ENCODE measurements at places on chromosomes 6 and 20.

DNA sequence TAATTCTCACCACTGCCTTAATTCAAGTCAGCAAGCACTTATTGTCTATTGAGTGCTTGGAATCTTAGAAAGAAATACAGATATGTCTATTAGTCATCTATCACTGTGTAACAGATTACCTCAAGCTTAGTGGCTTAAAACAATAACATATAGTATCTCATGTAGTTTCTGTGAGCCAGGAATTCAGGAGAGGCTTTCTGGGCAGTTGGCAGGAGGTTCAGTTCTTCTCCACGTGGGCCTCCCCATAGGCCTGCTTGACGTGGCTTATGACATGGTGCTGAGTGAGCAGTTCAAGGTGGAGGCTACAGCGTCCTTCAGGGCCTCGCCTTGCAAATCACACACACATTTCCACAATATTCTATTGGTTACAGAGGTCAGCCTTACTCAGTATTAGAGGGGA, 69.7 kb downstream of the DTD1 start:
- H3K4me1 ChIP-seq = peaks cover 4% of the 10 kb centered on the region
- H3K4me3 ChIP-seq = no peak overlapping the region
- no peaks in the 10 kb centered on the region for H3K27me3 ChIP-seq
- H3K36me3 ChIP-seq = peaks cover 7% of the 10 kb centered on the region

GRCh38 chr6:41648921-41649320, 10.7 kb downstream of the MDFI start:
- no peak overlapping the region for H3K27ac ChIP-seq
- no peak for DNase-seq
- H3K36me3 ChIP-seq = no peaks in the 10 kb centered on the region
- peaks cover 10% of the 10 kb centered on the region for H3K27me3 ChIP-seq
- no peaks in the 10 kb centered on the region for H3K4me1 ChIP-seq

GRCh38 chr6:113960795-113961194, 10.2 kb downstream of the HDAC2 start:
- no peak overlapping the region for H3K27ac ChIP-seq
- no peak overlapping the region for H3K4me3 ChIP-seq
- peaks cover 40% of the 10 kb centered on the region for H3K36me3 ChIP-seq
- no peak for DNase-seq

DNA sequence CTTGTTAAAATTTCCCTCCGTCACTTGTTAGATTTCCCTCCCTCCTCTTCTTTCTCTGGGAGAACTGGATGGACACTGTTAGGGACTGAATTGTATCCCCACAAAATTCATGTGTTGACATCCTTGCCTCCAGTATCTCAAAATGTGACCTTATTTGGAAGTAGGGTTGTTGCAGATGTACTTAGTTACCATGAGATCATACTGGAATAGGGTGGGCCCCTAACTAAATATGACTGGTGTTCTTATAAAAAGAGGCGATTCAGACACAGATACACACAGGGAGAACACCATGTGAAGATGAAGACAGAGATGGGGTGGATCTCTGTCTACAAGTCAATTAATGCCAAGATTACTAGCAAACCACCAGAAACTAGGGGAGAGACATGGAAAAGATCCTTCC, 139.5 kb downstream of the ALDH8A1 start:
- no peak for DNase-seq
- no peak overlapping the region for H3K27ac ChIP-seq
- H3K27me3 ChIP-seq = no peaks in the 10 kb centered on the region
- no peak overlapping the region for H3K4me3 ChIP-seq

DNA sequence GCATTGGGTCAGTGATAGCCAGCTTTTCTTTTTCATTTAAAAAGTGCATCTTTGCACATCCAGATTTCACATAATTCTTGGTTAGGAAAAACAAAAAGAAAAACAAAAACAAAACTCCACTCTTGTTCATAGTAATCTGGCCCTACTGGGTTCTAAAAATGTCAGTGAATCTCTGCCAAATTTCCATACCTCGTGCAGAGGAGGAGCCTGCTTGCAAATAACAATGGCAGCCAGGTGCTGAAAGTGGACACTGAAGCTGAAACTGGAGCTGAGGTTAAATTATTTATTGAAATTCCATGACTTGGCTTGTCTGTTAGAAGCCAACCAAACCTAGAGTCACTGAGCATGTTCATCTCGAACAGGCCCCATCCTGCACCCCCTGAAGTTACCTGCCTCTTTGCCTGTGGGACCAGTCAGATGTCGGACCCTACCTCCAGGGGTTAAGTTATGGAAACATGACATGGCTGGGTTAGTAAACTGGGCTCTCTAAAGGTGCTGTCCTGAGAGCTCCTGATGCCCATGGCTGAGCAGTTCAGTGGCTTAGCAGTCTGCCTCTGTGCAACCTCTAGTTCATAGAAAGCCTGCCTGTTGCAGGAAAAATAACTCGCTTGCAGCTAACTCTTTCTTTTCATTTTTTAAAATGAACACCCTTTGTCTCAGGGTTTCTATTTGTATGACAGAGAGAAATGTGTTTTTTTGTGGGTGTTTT, 42.7 kb downstream of the CLIC5 start:
- peaks cover 5% of the 10 kb centered on the region for H3K4me1 ChIP-seq
- H3K27me3 ChIP-seq = no peaks in the 10 kb centered on the region
- H3K4me3 ChIP-seq = no peak overlapping the region

DNA sequence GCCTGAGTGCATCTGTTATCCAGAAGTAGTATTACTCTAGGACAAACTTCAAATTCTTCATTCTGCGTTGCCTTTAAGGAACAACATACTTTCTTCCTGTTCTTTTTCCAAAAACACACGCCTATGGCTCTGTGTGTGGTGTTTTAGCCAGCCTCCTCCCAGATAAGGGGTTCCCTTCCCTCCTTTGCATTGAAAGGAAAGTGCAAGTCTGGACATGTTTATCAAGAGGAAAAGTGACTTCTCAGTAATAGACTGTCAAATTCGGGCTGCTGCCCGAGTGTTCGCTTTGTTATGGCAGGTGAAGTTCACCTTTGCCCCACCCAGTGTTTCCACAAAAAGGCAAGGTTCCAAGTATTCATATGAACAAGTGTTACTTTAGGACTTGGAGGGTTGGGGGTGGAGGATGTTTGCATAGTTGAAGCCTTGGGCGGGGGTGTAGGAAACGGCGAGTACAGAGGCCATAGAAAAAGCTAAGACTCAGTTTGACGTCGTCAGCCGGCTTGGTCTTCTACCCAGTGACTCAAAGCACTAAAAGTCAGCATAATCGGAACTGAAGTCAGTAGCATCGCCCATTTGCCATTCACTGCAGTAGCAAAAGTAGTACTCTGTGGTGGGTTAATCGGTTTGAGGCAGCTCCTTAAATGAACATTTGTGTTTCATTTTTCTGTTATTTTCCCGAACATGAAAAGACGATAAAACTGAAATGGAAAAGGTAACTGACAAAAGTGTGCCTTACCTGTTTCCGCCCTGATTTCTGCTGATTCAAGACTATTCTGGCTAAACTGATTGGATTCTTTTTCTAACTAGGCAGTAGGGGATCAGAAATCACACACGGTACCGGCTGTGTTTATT, 12.5 kb downstream of the PRDM1 start:
- no peak for DNase-seq
- peaks cover 64% of the 10 kb centered on the region for H3K4me1 ChIP-seq
- H3K27me3 ChIP-seq = peaks cover 4% of the 10 kb centered on the region
- H3K36me3 ChIP-seq = no peaks in the 10 kb centered on the region
- peak overlapping the region; percentile 93 for H3K4me3 ChIP-seq
- H3K27ac ChIP-seq = peak overlapping the region; percentile 94

DNA sequence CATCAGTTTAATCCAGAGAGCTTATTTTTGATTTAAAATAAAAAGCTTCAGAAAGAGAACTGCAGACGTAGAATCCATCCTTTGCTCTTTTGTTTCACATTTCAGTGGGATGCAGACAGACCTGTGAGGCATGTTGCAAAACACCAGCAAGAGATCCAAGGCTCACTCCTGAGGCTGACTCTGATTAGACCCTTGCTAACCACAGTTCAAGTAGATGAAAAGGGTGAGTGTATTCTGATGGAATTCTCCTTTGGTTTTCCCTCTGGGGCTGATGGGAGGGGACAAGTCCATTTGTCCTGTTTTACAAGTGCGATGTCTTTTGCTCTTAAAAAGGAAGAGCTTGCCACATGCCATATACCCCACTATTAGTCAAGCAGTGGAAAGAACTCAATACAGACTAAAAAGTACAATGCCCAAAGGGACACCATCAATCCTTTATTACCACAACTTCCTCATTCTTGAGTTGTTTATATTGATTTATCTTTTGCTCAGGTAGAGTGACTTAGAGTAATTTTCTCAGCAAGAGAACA, 772.7 kb downstream of the MAFB start:
- DNase-seq = no peak
- H3K36me3 ChIP-seq = no peaks in the 10 kb centered on the region
- H3K27ac ChIP-seq = no peak overlapping the region
- no peaks in the 10 kb centered on the region for H3K4me1 ChIP-seq
- H3K27me3 ChIP-seq = peaks cover 12% of the 10 kb centered on the region
- no peak overlapping the region for H3K4me3 ChIP-seq

- H3K27ac ChIP-seq = no peak overlapping the region
- H3K36me3 ChIP-seq = no peaks in the 10 kb centered on the region
- H3K4me1 ChIP-seq = peaks cover 2% of the 10 kb centered on the region
- DNase-seq = no peak
- H3K4me3 ChIP-seq = no peak overlapping the region
- H3K27me3 ChIP-seq = no peaks in the 10 kb centered on the region
These were observed 979.7 kb downstream of the TBC1D32 start for GRCh38 chr6:120354452-120355098.

GRCh38 chr20:46137816-46138215, 19.7 kb downstream of the CD40 start:
- DNase-seq = no peak

- H3K27me3 ChIP-seq = no peaks in the 10 kb centered on the region
- no peak overlapping the region for H3K27ac ChIP-seq
These were observed 34.0 kb upstream of the NUP153 start for GRCh38 chr6:17740559-17741220.

DNA sequence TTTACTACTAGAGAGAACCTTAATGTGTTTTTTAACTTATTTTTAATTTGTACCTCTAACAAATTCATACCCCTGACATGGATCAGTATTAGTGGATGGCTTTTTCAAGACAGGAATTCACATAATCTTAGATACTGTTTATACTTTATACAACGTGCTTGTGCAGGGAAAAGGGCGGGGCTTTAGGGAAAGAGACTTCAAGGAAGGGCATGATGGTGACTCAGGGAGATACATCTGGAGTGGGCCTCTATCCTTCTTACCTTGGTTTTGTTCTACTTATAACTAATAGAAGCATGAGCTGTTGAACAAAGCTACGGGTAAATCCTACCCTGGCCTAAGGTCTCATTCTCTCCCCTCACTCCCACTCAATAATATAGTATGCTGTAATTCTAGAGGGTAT, 160.8 kb downstream of the C6orf58 start:
- no peak overlapping the region for H3K4me3 ChIP-seq
- peaks cover 23% of the 10 kb centered on the region for H3K4me1 ChIP-seq
- H3K27me3 ChIP-seq = no peaks in the 10 kb centered on the region
- no peak for DNase-seq
- H3K36me3 ChIP-seq = peaks cover 47% of the 10 kb centered on the region
- peak overlapping the region; percentile 88 for H3K27ac ChIP-seq

DNA sequence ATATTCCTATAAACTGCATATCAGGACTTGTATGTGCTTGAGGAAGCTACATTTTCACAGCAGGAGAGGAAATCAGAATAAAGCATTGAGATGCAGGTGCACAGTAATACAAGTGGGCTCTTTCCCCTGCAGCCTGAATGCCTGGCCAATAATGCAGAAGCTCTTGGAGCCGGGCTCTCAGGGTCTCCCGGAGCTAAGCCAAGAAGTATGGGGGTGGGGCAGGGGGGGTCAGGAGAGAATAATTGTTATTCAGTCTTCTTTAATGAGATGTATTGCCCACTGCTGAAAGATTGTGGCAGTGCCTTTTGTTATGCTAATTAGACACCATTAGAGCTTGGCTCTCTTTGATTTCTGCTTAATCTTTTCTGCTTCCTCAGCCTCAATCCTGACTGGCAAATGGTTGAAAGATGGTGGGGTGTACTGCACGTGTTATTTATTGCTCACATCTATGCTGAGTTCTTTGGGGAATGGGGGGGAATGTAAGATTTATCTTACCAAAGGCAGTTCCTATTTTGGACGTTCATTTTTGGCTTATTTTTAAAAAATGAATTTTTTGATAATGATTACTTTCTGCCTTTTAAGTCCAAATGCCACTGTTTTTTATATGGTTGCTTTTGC, 407.6 kb upstream of the SOX4 start:
- no peak for DNase-seq
- H3K36me3 ChIP-seq = peaks cover 10% of the 10 kb centered on the region
- H3K4me1 ChIP-seq = peaks cover 14% of the 10 kb centered on the region
- H3K4me3 ChIP-seq = no peak overlapping the region
- no peak overlapping the region for H3K27ac ChIP-seq

DNA sequence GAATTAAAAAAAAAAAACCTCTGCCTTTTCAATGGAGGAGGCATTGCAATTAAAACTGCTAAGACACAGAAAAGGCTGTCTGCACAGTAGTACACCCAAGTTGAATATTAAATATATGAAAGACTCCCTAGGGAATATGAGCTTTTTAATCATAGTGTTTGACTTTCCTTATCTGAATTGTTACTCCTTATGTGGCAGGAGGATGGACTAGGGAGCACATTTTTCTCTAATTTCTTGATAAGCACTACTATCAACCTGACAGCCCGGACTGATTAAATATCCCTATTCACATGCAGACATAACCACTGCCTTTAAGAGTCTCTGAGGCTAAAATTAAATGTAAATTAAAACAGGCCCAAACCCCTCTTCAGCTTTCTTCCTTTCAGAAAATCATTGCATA, 428.6 kb upstream of the GJE1 start:
- no peak overlapping the region for H3K27ac ChIP-seq
- H3K4me3 ChIP-seq = no peak overlapping the region
- no peaks in the 10 kb centered on the region for H3K4me1 ChIP-seq
- no peaks in the 10 kb centered on the region for H3K36me3 ChIP-seq
- H3K27me3 ChIP-seq = no peaks in the 10 kb centered on the region
- DNase-seq = no peak

GRCh38 chr20:58994390-58995159, 12.5 kb downstream of the CTSZ start:
- H3K4me3 ChIP-seq = no peak overlapping the region
- H3K4me1 ChIP-seq = no peaks in the 10 kb centered on the region

GRCh38 chr6:71079677-71080076, 122.8 kb upstream of the B3GAT2 start:
- H3K4me1 ChIP-seq = no peaks in the 10 kb centered on the region
- peaks cover 5% of the 10 kb centered on the region for H3K27me3 ChIP-seq
- no peak overlapping the region for H3K4me3 ChIP-seq
- DNase-seq = no peak

- H3K4me3 ChIP-seq = no peak overlapping the region
- no peak overlapping the region for H3K27ac ChIP-seq
- DNase-seq = no peak
- H3K36me3 ChIP-seq = no peaks in the 10 kb centered on the region
- no peaks in the 10 kb centered on the region for H3K4me1 ChIP-seq
- H3K27me3 ChIP-seq = peaks cover 6% of the 10 kb centered on the region
These were observed 96.0 kb downstream of the SASH1 start for GRCh38 chr6:148438632-148439031.
